Karpas-422 (cell line): ENCODE measurements at places on chromosomes 12 and 14. TPM values are rescaled to one million over a fixed set of nuclear protein-coding genes. Genes with fewer than 3 reads are reported as not detected.

- DNase-seq, result no peak
Measured at GRCh38 chr12:50620109-50620977, 115.6 kb downstream of the DIP2B start.

DNA sequence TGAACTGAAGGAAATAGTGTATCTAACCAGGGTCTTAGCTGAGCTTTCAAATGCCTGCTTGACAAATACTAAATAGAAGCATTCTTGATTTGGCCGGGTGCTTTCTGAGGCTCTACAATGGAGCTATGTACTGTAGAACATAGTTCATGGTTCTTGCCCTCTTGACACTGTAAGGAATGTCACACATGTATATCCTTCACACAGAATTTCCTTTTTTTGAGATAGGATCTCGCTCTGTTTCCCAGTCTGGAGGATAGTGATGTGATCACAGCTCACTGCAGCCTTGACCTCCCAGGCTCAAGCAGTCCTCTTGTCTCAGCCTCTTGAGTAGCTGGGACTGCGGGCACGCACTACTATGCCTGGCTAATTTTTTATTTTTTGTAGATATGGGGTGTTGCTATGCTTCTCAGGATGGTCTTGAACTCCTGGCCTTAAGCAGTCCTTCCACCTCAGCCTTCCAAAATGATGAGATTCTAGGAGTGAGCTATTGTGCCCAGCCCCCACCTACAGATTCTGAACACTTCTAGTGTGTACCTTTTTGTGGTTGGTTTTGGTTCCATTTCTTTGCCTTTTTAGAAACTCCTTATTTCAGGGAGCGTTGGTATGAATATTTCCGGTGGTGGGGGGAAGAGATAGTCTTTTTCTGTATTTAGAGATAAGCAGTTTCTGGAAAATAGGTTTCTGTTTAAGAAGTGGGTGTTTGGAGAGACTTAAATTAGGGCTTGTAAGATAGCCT is 4.2 kb downstream of the MLXIP start:
- no peak for DNase-seq

GRCh38 chr12:57268264-57268663 is 17.3 kb upstream of the STAC3 start:
- DNase-seq, result no peak

DNA sequence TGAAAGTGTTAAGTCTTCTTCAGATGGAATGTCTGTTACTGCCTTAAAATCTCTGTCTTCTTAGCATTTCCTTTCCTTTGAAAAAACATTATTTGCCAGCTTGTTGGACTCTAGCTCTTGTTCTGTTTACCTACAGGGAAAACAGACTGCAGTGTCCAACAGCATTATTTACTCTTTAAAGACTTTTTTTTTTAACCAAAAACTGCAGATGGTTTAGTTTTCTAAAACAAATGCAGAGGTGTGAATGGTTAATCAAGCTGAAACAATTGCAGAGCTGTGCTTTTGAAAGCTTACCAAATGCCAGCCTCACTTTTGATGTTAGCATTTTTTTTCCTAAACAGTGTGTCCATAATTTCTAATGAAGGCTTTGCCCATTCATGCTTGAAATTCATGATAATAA is 323.3 kb downstream of the TMEM117 start:
- DNase-seq, result no peak

DNA sequence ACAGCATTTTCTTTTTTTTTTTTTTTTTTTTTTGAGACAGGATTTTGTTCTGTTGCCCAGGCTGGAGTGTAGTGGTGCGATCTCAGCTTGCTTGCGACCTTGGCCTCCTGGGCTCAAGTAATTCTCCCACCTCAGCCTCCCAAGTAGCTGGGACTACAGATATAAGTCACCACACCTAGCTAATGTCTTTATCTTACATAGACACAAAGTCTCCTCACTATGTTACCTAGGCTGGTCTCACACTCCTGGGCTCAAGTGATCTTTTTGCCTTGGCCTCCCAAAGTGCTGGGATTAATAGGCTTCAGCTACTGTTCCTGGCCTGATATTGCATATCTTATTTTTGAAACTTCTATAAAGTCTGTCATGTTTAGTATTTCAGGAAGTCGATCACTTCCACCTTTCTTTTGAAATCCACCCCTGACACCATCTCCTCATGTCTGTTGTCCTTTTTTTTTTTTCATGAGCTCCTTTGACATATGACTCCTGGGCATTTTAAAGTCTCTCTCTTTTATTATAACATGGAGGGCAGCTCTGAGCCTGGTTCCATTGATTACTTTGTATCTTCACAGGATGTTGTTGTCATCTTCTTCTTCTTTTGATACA is 5.9 kb upstream of the A2ML1 start:
- DNase-seq, result no peak

DNA sequence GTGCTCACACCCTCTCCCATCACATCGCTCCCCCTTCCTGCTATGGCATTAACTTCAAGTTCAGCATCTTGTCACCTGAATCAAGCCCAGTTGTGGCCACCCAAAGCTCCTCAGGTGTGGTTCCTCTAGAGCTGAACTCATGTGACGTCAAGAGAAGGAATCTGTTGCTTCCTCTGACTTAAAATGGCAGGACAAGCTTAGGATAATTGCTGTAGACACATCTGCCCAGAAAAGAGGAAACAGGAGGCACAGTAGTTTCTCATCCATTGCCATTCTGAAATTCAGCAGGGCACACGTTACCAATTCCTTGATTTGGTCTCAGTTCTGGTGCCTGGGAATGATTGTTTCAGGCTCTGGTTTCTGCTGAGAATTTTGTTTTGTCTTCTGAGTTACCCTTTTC is 52.1 kb downstream of the RCOR1 start:
- peak; percentile 67 for DNase-seq

- no peak for DNase-seq
Measured at GRCh38 chr12:40331886-40332285, 107.1 kb downstream of the LRRK2 start.

- DNase-seq, result no peak
Measured at GRCh38 chr14:92759679-92760523, 11.5 kb upstream of the LGMN start.

DNA sequence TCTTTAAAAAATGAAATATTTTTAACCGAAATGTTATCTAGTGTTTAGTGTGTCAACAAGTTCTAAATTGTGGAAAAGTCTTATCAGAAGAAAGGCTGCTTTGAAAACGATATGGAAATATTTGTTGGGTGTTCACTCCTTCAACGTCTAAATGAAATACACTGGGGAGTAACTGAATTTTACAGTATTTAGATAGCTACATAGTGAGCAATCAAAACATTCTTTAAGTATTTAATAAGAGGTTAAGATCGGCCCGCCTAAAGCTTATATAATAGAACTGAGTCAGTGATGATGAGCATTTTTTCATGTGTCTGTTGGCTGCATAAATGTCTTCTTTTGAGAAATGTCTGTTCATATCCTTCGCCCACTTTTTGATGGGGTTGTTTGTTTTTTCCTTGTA is 228.3 kb downstream of the RAD51B start:
- DNase-seq, result no peak

DNA sequence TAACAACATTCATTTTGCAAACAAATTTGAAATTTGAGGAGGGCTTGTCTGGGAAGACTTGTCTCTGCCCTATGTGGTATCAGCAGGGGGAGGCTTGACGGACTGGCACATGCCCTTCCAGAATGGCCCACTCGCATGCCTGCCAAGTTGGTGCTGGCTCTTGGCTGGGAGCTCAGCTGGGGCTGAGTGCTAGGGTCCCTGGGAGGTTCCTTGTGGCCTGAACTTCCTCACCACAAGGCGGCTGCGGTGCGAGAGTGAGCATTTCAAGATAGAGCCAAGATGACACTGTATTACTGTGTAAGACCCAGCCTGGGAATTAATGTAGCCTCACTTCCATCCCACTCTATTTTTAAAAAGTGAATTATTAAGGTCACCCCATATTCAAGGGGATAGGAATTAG is 271.6 kb upstream of the PLEKHG7 start:
- DNase-seq, result peak; percentile 31

GRCh38 chr14:23071244-23071920 is 14.1 kb upstream of the CDH24 start:
- peak; percentile 96 for DNase-seq

GRCh38 chr12:100266585-100266834 is 369 bp downstream of the DEPDC4 start:
- peak; percentile 95 for DNase-seq

- no peak for DNase-seq
Measured at GRCh38 chr14:51208982-51209381, 31.1 kb upstream of the TMX1 start.

GRCh38 chr12:122265886-122266229 is 436 bp downstream of the VPS33A start:
- DNase-seq, result no peak

- DNase-seq, result peak; percentile 20
Measured at GRCh38 chr12:127531542-127531941, 735.4 kb upstream of the TMEM132C start.

GRCh38 chr12:121791671-121792551 is 1.6 kb downstream of the RHOF start:
- DNase-seq, result peak; percentile 43

GRCh38 chr12:126858560-126858959 is 1408.4 kb upstream of the TMEM132C start:
- no peak for DNase-seq

DNA sequence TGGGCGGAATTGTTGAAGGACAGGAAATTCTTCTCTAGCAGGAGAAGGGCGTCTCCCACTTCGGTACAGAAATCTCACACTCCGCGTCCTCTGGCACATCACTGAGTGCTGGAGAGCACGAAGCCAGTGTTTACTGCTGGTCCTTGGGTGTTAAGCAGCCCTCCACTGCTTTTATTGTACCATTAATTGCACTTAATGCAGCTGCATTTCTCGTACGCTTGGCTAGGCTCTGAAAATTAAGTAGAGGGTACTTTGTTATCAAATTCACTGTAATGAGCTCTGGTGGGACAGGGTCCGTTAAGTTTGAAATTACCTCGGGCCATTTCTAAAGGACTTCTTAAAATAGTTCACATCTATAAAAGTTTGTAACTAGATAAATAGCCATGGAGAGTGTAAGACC is 411.2 kb downstream of the NPAS3 start:
- DNase-seq, result no peak

- DNase-seq, result no peak
Measured at GRCh38 chr12:86052921-86053320, 178.8 kb downstream of the NTS start.

- DNase-seq, result no peak
Measured at GRCh38 chr14:99758121-99758821, 34.9 kb upstream of the EML1 start.

- no peak for DNase-seq
Measured at GRCh38 chr12:123815968-123816367, 53.9 kb downstream of the DNAH10 start.

- no peak for DNase-seq
Measured at GRCh38 chr14:83777516-83777915, 1752.4 kb upstream of the FLRT2 start.

DNA sequence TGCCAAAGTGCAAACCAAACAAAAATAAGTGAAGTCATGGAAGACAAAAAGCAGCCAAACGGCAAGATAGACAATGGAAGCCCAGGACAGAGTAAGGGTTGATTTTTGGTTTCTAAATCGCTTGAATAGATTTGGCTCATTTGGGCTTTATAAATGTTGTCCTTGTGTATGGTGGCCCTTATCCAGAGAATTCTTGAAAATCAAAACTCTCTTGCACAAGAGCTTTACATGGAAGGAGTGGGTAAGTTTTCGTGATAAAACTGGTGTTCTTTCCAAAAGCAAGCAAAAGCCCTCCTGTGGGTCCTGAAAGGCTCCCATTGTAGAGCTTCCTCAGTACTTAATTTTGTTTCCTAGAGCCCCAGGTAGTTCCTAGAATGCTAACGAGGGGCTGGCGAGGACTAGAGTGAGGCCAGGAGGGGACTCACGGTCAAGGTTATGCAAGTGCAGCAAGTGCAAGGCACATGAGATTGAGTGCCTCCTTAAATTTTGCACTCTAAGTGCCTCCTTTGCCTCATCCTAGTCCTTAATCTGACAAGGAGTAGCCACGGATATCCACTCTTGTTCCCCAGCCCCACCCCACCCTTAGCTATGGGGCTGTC is 4.1 kb downstream of the SIX6 start:
- no peak for DNase-seq

GRCh38 chr12:26135571-26135970 is 10.7 kb upstream of the BHLHE41 start:
- DNase-seq, result peak; percentile 27

GRCh38 chr14:79089576-79089975 is 919.4 kb downstream of the NRXN3 start:
- DNase-seq, result no peak

GRCh38 chr14:68104518-68104917 is 284.9 kb downstream of the RAD51B start:
- DNase-seq, result no peak

GRCh38 chr14:75286313-75286712 is 7.7 kb downstream of the FOS start:
- DNase-seq, result no peak

DNA sequence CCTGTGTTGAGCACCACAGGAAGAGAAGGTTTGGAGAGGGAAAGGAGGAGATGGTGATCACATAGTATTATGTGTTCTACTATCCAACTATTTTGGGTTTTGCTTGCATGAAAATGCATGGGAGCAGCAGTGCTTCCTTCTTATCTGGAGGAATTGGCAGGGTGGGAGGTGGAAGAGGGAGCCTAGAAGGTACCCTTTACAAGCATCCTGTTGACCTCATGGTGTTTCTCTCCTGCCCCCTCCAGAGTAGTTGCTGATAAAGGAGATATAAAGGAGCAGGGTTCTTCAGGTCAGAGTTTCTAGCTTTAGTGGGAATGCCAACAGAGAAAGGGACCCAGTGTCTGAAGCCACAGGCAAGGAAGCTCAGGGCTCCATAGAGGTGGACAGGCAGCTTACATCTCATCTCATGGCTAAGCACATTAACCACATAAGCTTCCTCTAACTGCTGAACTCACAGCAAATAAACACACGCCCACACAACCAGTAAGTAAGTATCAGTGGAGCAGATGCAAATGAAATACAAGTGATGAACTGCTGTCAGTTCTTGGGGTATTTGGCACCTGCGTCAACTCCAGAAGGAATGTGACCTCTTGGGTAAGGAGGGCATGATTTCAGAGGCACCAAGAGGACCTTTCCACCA is 174.2 kb upstream of the SLC38A2 start:
- no peak for DNase-seq

- DNase-seq, result no peak
Measured at GRCh38 chr12:113548467-113548866, 76.8 kb upstream of the LHX5 start.

GRCh38 chr14:35435177-35435576 is 30.6 kb upstream of the NFKBIA start:
- DNase-seq, result no peak

GRCh38 chr12:72748971-72749370 is 476.8 kb downstream of the TRHDE start:
- DNase-seq, result no peak

- no peak for DNase-seq
Measured at GRCh38 chr14:56273951-56274350, 155.7 kb downstream of the PELI2 start.

GRCh38 chr12:87150969-87151662 is 878.1 kb downstream of the C12orf50 start:
- no peak for DNase-seq

- DNase-seq, result no peak
Measured at GRCh38 chr12:7101694-7102131, 7.3 kb downstream of the C1RL start.

The ZFYVE26 gene
- total RNA-seq, result 31.3 and 47.0 TPM in 2 replicates

The VDR gene
- total RNA-seq, result not detected in 2 replicates

The LAG3 gene
- total RNA-seq, result 0.22 and 0.32 TPM in 2 replicates

The PTPRB gene
- 0.07 TPM in 1 of 2 replicates, not detected in the other for total RNA-seq

The GPATCH2L gene
- 71.8 TPM in 2 replicates for total RNA-seq

The JDP2 gene
- 8.4 and 15.7 TPM in 2 replicates for total RNA-seq

The TAS2R19 gene
- 3.5 and 16.4 TPM in 2 replicates for total RNA-seq

The MYO1A gene
- total RNA-seq, result 0.11 and 3.8 TPM in 2 replicates

The PTHLH gene
- total RNA-seq, result not detected in 2 replicates

The TMEM63C gene
- 5.0 and 8.4 TPM in 2 replicates for total RNA-seq

The LUM gene
- not detected in 2 replicates for total RNA-seq

The NGB gene
- total RNA-seq, result not detected in 2 replicates

The VWF gene
- not detected in 2 replicates for total RNA-seq
